ENCODE measurements at places on chromosomes 7 and 10. TPM values are rescaled to one million over a fixed set of nuclear protein-coding genes. Genes with fewer than 3 reads are reported as not detected.

DNA sequence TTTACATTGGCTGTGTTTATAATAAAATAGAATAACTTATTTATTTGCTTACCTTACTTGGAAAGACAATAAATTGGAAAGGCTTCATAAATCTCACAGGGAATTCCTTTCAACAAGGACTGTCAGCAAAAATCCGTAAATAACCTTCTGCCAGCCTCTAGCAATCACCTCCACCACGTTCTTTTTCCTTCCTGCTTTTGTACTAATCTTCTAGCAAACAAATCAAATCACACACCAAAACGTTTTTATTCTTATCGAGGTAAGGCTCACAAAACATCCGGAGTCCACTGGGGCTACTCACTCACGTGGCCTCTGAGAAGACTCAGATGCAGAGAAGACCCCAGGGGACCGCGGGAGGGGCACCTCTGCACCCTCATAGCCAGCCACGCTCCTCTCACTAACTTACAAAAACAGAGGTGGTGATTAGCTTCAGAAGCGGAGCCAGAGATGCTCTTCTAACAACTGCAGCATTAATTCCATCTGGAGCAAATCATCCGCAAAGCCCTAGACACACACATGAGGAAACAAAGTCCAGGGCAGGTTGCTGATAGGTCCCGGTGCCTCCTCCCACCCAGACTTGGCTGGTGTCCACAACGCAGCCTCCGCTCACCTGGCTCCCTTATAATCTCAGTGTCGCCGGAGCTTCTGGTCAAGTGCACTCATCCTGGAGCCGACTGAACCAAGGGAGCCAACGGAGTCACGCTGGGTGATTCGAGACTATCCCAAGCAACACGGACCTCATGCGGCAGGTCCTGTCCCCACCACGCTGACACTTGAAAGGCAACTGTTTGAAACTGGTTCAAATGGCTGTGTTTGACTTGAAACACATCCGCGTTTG lies 22.5 kb downstream of the CTBP2 start:
- H3K27me3 ChIP-seq, result no peaks in the 10 kb centered on the region
- H3K36me3 ChIP-seq, result no peaks in the 10 kb centered on the region
- no peaks in the 10 kb centered on the region for H3K4me1 ChIP-seq
- DNase-seq, result no peak
- no peak overlapping the region for H3K4me3 ChIP-seq

DNA sequence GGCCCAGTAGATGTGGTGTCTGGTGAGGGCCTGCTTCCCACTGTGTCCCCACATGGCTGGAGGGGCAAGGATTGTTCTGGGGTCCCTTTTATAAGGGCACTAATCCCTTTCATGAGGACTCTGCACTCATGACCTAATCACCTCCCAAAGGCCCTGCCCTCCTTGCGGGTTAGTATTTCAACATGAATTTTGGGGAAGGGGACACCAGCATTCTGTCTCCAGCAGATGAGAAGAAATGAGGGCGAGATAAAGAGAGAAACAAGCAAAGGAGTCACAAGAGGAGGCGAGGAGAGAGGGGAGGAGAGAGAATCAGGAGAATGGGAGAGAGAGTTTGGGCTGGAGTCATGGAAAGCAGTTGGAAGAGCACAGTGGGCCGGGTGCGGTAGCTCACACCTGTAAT lies 83.7 kb downstream of the C10orf105 start:
- peaks cover 7% of the 10 kb centered on the region for H3K4me1 ChIP-seq
- no peak overlapping the region for H3K4me3 ChIP-seq
- no peak overlapping the region for H3K27ac ChIP-seq
- no peak for DNase-seq
- no peaks in the 10 kb centered on the region for H3K36me3 ChIP-seq

Gene JCAD
- 1.0 TPM for total RNA-seq

- H3K36me3 ChIP-seq, result no peaks in the 10 kb centered on the region
- H3K4me1 ChIP-seq, result peaks cover 15% of the 10 kb centered on the region
- no peak for DNase-seq
- no peak overlapping the region for H3K27ac ChIP-seq
- no peak overlapping the region for H3K4me3 ChIP-seq
These were observed 868 bp downstream of the EMX2 start for GRCh38 chr10:117543225-117544003.

- H3K4me1 ChIP-seq, result peaks cover 5% of the 10 kb centered on the region
- DNase-seq, result peak; percentile 18
- no peaks in the 10 kb centered on the region for H3K36me3 ChIP-seq
- peaks cover 35% of the 10 kb centered on the region for H3K27me3 ChIP-seq
- H3K27ac ChIP-seq, result no peak within 1 kb of the TSS
These were observed at the start of gene STEAP2 for GRCh38 chr7:90211391-90212148. Gene STEAP2, plus strand, starts transcription at chr7:90211740. Its CDS starts 13,343 bp downstream, at chr7:90225083.

DNA sequence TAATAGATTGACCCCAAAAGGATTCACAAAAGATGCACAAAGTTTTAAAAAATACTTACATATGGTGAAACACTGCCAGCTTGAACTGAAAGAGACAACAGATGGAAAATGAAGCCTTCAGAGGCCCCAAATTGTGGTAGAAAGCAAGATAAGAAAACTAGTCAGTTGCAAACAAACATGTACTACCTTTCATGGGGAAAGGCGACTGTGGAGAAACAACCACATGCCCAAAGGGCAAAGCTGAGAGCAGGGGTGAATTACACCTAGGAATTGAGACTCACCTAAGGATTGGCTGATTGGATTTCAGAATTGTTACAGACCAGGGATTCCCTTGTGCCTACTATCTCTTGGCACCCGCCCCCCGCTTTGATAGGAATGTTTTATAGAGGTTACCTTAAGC lies 13.1 kb downstream of the EPC1 start:
- no peaks in the 10 kb centered on the region for H3K27me3 ChIP-seq
- H3K4me1 ChIP-seq, result peaks cover 85% of the 10 kb centered on the region
- peak overlapping the region; percentile 77 for H3K27ac ChIP-seq
- no peak for DNase-seq

- no peak overlapping the region for H3K27ac ChIP-seq
- no peak for DNase-seq
- H3K4me3 ChIP-seq, result no peak overlapping the region
- H3K4me1 ChIP-seq, result no peaks in the 10 kb centered on the region
- H3K27me3 ChIP-seq, result no peaks in the 10 kb centered on the region
These were observed 399.5 kb upstream of the ANKRD30A start for GRCh38 chr10:36725581-36726520.

- H3K4me3 ChIP-seq, result no peak overlapping the region
- no peak for DNase-seq
- peaks cover 26% of the 10 kb centered on the region for H3K27me3 ChIP-seq
- no peaks in the 10 kb centered on the region for H3K36me3 ChIP-seq
These were observed 170.4 kb upstream of the C7orf33 start for GRCh38 chr7:148419856-148420832.

Gene MICU1
- total RNA-seq, result 29.6 TPM

Gene KCP
- 0.20 TPM for total RNA-seq

GRCh38 chr7:15567652-15568051 lies 5.8 kb upstream of the AGMO start:
- no peak overlapping the region for H3K27ac ChIP-seq
- H3K4me3 ChIP-seq, result no peak overlapping the region
- H3K36me3 ChIP-seq, result no peaks in the 10 kb centered on the region
- no peak for DNase-seq
- H3K4me1 ChIP-seq, result no peaks in the 10 kb centered on the region
- H3K27me3 ChIP-seq, result no peaks in the 10 kb centered on the region

DNA sequence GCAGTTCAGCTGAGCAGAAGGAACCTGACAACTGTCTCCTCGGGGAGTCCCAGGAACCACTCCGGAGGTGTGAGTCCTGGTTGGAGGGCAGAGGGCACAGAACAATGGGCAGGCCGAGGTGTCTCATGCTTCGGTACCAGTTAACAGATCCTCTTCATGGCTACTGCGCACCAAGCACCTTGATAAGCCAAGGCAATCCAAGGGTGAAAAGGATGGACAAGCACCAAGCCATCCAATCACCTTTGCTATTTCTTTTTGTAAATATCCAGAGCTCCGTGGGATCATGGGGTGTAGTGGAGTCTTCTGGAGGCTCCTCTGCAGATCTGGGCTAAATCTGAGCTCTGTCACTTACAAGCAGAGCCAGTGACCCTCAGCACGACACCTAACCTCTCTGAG lies 233.5 kb downstream of the WDR11 start:
- no peak overlapping the region for H3K27ac ChIP-seq
- H3K4me1 ChIP-seq, result no peaks in the 10 kb centered on the region
- H3K36me3 ChIP-seq, result no peaks in the 10 kb centered on the region
- DNase-seq, result no peak
- no peak overlapping the region for H3K4me3 ChIP-seq

Gene ZCWPW1
- total RNA-seq, result 2.7 TPM

- no peaks in the 10 kb centered on the region for H3K36me3 ChIP-seq
- no peak overlapping the region for H3K27ac ChIP-seq
- H3K4me1 ChIP-seq, result no peaks in the 10 kb centered on the region
These were observed 24.9 kb downstream of the INSIG1 start for GRCh38 chr7:155322530-155322929.

DNA sequence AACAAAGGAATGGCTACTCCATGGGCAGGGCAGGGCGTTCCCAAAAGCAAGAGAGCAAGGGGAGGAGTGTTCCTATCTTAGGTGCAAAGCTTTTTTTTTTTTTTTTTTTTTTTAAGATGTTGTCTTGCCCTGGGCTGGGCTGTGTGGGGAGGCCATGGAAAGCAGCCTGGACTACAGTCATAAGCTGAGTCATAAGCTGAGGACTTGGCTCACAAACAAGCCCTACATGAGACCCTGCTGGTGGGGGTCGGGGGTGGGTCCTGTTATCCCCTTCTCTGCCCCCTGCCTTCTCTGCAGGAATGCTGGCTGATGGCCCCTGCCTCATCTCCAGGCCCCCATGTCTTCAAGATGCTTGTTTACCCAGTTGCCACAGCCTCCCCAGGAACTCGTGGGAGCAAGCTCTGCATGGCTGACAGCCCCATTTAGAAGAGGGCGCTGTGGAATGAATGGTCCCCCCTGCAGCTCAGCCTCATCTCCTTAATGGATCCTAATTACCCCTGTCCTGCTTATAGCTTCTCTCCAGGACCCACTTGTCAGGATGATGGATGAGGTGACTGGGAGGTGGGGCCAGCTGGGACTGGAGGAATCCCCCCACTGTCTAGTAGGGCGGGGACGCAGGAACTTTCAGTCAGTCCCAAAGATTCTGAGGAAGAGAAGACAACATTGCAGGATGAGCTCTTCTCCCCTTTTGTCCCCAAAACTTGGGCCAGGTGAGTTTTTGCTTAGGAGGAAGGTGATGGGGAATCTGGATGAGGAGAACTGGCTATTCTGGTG lies 340.8 kb upstream of the PODXL start:
- DNase-seq, result no peak
- no peak overlapping the region for H3K4me3 ChIP-seq
- H3K27ac ChIP-seq, result no peak overlapping the region
- H3K27me3 ChIP-seq, result no peaks in the 10 kb centered on the region

Gene ANKRD61
- total RNA-seq, result not detected

GRCh38 chr10:43210556-43210955 lies 56.3 kb downstream of the RASGEF1A start:
- H3K4me1 ChIP-seq, result no peaks in the 10 kb centered on the region
- no peak overlapping the region for H3K27ac ChIP-seq
- no peaks in the 10 kb centered on the region for H3K36me3 ChIP-seq

Gene PPP1R17
- not detected for total RNA-seq

Gene OR9A2
- not detected for total RNA-seq

DNA sequence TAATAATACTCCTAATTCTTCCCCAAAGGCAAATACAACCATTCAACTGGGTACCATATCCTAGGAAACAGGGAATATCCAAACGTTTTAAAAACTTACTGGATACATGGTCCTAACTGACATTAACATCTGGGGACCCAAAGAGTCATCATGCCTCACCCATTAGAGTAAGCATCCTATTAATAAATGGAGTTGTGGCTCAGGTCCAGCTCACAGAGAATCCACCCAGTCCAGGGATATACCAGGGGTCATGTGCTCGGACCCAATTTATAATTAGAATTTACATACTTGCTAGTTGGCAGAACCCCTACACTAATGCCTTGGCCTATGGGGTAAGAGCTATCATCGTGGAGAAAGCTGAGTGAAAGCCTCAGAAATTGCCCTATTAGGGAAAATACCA lies 670.0 kb downstream of the XPNPEP1 start:
- no peak overlapping the region for H3K27ac ChIP-seq
- no peak overlapping the region for H3K4me3 ChIP-seq
- H3K36me3 ChIP-seq, result no peaks in the 10 kb centered on the region
- no peaks in the 10 kb centered on the region for H3K27me3 ChIP-seq
- no peaks in the 10 kb centered on the region for H3K4me1 ChIP-seq

DNA sequence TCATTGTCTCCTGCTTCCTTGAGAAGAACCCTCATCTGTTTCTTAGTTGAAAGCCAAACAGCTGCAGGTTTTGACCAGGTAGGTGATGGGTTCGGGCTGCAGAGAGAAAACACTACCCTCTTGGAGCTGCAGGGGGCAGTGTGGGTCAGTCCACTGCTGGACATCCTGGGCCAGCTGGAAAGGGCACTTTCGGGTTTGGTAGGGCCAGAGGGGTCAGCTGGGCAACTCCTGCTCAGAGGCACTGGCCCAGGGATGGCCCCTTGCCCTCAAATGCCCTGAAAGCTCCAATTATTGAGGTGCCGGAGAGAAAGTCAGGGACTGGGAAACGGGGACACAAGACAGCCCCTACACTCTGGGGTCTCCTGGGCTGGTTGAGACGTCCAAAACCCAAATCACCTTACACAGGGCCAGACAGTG lies 90.7 kb downstream of the MKI67 start:
- peaks cover 3% of the 10 kb centered on the region for H3K4me1 ChIP-seq
- no peaks in the 10 kb centered on the region for H3K36me3 ChIP-seq
- DNase-seq, result peak; percentile 71
- H3K27ac ChIP-seq, result no peak overlapping the region

DNA sequence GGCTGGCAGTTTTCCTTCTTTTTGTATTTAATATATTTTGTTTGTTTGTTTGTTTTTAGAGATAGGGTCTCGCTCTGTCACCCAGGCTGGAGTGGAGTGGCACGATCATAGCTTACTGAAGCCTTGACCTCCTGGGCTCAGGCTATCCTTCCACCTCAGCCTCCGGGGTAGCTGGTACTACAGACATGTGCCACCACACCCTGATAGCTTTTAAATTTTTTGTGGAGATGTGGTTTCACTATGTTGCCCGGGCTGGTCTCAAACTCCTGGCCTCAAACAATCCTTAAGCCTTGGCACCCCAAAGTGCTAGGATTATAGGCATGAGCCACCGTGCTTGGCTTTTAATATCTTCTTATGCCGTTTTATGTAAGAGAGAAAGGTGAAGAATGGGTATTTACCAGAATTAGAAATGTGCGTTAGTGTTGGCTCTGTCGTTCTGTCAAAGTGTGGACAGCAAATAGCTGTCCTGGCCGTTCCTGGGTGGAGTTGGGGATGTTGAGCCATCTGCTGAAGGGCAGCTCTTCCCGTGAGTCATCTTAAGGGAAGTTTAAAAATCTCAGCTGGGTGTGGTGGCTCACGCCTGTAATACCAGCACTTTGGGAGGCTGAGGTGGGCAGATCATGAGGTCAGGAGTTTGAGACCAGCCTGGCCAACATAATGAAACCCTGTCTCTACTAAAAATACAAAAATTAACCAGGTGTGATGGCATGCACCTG lies 14.8 kb downstream of the OGDH start:
- DNase-seq, result no peak
- no peaks in the 10 kb centered on the region for H3K27me3 ChIP-seq
- peaks cover 93% of the 10 kb centered on the region for H3K4me1 ChIP-seq
- H3K27ac ChIP-seq, result peak overlapping the region; percentile 91
- peaks cover 64% of the 10 kb centered on the region for H3K36me3 ChIP-seq

Gene UNCX
- not detected for total RNA-seq

Gene C7orf57
- total RNA-seq, result 0.28 TPM

Gene UCMA
- total RNA-seq, result not detected

Gene TAS2R16
- total RNA-seq, result not detected

All from activated CD4-positive, alpha-beta memory T cell treated with anti-CD3 and anti-CD28 coated beads, Interleukin-2, amount 10 ng/mL, durations not matched to agents 7 days and 5 days (primary cell).